ENCODE measurements at places on chromosomes 11 and 22.

- no peak for DNase-seq
These were observed 22.9 kb downstream of the MS4A6E start for GRCh38 chr11:60349990-60350389.

GRCh38 chr11:133147625-133148024 lies 384.7 kb downstream of the OPCML start:
- DNase-seq = no peak

DNA sequence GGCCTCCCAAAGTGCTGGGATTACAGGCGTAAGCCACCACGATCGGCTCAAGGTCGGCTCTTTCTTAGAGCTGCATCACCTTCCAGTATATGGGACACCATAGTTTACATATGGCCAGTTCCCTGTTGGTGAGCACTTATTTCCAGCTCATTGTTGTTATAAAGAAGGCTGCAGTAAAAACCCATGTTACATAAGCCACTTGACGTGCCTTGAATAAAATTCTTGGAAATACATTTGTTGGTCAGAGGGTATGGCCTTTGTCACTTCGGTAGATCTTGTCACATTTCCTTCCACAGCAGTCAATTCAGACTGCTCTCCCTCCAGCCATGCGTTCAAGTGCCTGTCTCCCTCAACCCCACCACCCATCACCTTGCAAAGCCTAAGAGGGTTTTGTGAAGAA lies 92.9 kb downstream of the PRR5L start:
- no peak for DNase-seq

GRCh38 chr11:4482445-4482844 lies at the start of gene OR52K1:
TSS of gene OR52K1 (plus strand) at chr11:4482646. CDS start at chr11:4488901, 6,255 bp downstream.
- no peak for DNase-seq

DNA sequence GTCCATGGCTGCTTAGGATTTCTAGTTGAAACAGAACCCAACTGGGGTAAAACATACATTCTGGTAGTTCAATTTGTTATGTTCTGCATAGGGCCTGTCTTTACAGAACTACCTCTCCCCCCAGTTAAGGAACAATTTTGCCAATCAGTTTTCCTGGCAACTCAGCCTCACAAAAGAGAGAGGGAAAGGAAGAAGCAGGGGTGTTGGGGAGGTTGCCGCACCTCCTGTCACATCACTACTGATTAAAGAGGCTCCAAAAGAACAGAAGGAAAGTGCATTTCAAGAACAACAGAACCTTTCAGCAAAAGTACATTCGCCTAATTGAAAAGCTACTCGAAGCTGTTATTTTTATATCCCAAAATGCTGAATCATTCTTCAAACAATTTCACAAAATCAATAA lies 217.6 kb downstream of the CADM1 start:
- no peak for DNase-seq

DNA sequence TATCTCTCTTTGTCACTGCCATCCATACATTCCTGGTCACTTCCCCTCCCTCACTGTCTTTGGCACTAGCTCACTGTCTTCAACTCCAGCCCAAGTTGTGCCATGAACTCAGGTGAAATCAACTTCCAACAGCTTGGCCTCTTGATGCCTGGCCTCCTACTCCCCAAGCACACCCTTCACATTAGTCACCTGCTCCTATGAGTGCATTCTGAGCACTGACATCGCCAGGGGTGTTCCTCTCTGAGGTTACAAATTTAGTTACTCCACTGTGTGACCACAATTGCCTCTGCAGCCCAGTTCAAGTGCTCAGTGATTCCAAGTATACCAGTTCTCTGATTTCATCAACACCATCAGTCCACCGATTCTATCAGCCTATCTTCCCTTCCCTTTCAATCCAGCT lies 10.8 kb downstream of the DRD2 start:
- no peak for DNase-seq

DNA sequence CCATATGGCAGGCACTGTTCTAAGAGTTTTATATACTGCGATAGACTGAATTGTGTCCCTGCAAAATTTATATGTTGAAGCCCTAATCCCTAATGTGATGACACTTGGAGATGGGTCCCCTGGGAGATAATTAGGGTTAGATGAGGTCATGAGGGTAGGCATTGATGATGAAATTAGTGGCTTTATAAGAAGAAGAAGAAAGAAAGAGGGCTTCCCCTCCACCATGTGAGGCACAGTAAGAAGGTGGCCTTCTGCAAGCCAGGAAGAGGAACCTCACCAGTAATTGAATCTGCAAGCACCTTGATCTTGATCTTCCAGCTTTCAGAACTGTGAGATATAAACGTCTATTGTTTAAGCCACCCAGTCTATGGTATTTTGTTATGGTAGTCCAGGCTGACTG lies 46.6 kb upstream of the TENM4 start:
- DNase-seq = no peak

GRCh38 chr22:41822317-41823057 lies 10.4 kb upstream of the SREBF2 start:
- DNase-seq = peak; percentile 74

- no peak for DNase-seq
These were observed 46.6 kb upstream of the LRRC55 start for GRCh38 chr11:57135020-57135751.

- DNase-seq = no peak
These were observed 34.3 kb downstream of the TREH start for GRCh38 chr11:118645066-118645715.

- no peak for DNase-seq
These were observed 17.5 kb upstream of the ADSL start for GRCh38 chr22:40328546-40329456.

GRCh38 chr11:57479021-57479663 lies 18.8 kb downstream of the RTN4RL2 start:
- no peak for DNase-seq

- no peak for DNase-seq
These were observed 84.2 kb downstream of the CELSR1 start for GRCh38 chr22:46453006-46453828.

DNA sequence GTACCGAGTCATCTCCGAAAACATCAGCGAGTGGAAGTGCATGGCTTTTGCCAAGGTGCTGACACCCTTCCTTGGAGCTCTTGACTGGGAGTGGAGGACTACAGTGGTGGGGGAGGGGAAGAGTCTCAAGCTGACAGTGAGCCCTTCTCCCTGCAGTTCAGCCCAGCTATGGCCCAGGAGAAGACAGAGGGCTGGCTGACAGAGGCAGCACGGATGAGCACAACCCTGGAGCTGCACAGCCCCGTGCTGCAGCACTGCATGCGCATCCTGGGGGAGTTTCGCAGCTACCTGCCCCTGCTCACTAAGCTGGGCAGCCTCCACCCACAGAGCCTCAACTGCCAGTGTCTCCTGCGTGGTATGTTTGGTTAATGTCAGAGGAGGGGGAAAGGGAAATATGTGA lies 41.4 kb downstream of the DNHD1 start:
- DNase-seq = no peak

DNA sequence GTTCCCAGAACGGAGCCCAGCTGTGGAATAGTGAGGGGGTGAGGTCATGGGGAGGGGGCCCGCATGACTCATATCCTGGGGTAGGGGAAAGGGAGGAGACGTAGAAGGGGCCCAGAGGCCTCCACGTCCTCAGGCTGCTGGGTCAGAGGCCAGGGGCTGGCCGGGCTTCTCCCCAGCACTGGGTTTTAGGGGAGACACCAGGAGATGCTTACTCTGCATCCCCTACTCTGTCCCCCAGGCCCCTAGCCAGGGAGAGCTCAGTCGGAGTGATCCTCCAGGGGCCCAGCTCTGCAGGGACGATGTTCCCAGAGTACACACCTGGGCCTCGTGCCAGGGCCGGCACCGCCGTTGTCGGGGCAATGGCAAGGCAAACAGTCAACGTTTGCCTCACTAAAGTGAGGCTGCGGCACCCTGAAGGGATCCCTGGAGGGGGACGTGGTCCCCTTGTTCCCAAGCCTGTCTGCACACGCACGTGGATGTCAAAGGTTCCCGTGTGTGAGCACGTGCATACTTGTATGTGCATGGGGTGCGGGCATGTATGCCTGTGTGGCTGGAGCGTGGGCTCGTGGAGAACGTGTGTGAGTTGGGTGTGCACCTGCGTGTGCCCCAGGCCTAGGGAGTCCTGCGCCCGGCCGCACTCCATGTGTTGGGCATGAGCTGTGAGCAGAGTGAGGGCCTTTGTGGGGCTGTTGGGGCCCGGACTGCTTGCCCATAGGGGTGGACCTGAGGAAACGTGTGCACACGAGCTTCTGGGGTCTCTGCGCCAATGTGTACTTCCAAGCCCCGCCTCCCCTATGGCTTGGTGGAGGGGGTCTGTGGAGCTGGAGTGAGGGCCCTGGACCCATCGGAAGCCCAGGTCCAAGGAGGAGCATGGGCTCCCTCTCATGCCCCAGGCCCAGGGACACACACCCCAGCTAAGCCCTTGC lies 14.2 kb downstream of the PRR33 start:
- peak; percentile 54 for DNase-seq
